C1 segment of cervical spinal cord (tissue), 14 donors: ENCODE measurements at places on chromosomes 1 and 21.

DNA sequence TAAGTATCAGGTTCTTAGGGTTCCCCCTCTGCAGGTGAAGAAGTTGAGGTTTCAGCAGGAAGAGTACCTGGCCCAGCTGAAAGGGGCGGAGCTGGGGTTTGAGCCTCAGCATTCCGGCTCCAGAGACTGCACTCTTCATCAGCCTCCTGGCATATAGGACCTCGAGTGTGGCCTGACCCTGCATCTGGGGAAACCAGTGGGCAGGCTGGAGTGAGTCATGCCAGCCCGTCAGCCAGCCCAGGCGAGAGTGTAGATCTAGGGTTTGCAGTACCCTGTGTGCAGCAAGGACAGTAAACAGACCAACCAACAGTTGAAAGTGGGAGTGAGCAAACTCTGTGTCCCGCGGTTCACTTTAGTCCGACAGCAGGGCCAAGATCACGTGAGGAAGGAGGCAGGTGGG lies 14.1 kb downstream of the MFSD2A start:
- DNase-seq, result no peak

DNA sequence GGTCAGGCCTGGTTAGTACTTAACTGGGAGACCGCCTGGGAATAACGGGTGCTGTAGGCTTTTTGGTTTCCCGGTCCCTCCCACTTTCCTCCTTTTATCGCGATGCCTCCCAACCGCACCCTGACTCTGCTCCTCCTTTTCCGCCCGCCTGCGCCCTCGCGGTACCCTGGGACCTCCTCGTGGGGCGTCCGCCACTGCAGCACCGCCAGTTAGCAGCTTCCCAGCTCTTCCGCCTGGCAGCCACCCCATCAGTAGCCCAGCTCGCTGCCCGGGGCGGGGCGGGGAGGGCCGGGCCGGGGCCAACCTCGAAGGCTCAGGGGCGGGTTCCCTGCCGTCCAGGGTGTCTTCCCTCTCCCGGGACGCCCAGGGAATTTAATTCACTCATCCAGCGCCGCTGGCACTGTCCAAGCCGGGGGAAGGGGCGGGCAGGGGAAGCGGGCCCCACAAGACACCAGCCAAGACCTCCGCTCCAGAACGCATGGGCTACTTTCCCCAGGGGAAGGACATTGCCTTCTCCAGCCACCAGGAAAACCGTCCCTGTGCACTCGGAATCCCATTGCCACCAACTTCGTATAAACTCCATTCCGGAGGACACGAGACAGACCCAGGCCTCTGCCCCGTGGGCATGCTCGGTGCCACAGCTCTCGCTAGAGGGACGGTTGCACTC lies 2.0 kb upstream of the ZNF678 start:
- DNase-seq, result no peak

- no peak for DNase-seq
Observed at GRCh38 chr1:23903754-23904153, 9.4 kb downstream of the CNR2 start.

- DNase-seq, result no peak
Observed at GRCh38 chr21:45074818-45075595, 627 bp downstream of the ADARB1 start.

GRCh38 chr1:20028726-20029125 lies 41.3 kb upstream of the PLA2G5 start:
- no peak for DNase-seq

DNA sequence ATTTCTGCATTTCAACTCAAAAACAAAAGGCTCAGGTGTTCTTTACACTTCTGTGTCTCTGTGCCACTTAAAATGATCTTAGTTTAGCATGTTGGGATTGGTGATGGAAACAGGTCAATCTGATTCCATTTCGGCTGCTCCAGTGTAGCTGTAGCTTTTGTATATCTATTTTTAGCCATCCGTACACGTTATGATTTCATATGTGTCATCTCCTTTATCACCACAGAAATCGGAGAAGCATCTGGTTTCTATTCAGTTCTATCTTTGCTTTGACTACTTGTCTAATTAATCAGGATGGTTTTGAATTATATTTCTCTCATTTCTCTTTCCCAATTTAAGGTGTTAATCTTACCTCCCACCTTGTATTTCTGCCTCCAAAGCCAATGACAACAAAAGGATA lies 41.1 kb downstream of the RGS21 start:
- DNase-seq, result no peak

DNA sequence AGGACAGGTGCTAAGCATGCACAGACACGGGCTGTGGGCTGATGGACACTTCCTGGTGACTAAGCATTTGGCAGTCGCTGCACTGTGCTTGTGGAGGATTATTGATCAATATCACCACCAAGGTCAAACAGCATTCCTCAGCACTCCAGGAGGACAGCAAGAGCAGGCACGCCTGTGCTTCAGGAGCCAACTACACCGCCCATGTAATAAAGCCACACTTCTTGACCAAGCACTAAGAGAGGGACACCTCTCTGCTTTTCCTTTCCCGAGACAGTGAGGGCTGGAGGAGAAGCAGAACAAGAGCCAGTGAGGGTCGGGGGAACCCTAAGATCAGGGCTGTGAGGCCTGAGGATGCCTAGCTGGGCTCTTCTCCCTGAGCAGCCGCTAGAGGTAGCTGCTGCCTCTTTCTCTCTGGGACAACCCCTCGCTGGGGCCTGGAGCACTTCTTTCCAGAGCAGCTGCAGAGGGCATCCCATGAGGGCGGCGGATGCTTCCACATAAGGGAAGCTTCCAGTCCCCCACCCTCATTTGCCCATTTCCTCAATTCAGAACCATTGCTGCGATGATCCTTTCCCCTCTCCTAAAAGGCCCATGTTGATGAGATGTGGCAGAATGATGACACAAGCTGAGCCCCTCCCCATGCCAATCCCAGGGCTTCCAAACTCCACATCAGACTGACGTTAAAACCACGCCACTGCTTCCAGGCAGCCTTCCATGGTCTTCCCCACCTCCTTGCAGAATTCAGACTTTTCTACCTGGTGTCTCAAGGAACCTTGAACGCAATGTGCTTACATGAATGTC lies 19.1 kb downstream of the RAB7B start:
- DNase-seq, result peak; percentile 11

- no peak for DNase-seq
Observed at GRCh38 chr21:15493646-15494045, 236.1 kb upstream of the USP25 start.

DNA sequence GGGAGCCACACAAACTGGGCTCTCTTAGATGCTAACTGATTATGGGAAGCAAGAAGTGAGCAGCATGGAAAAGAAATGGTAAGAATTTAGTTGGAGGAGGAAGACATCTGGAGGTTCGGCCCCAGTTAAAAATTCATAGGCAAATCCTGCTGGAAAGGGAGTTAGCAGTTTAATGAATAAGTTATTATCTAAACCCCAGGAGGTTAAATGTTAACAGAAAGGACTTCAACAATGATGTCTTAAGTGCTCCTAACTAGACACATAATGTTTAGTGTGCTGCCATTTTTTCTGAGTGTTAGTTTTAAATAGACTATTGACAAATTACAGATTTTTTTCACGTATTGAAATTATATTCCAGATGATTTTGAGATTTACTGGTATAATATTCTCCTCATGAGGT lies 1265.3 kb upstream of the ADGRL2 start:
- no peak for DNase-seq

DNA sequence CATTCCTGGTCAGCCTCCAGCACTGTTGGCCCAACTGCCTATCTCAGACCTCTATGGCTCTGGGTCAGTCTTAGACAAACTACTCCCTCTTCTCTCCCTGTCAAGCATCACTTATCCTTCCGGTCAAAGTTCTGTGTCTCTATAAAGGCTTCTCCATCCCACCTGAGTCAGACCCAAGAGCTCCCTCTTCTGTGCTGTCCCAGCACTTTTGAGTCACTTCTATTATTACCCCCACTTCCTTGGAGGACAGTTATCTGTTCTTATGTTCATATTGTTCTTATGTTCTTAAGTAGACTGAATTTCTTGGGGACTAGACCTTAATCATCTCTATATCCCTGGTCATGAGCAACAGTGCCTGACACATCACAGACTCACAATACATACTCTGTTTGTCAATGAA lies 29.2 kb upstream of the IL10 start:
- DNase-seq, result no peak

GRCh38 chr1:64199154-64199553 lies 4.3 kb upstream of the UBE2U start:
- no peak for DNase-seq

DNA sequence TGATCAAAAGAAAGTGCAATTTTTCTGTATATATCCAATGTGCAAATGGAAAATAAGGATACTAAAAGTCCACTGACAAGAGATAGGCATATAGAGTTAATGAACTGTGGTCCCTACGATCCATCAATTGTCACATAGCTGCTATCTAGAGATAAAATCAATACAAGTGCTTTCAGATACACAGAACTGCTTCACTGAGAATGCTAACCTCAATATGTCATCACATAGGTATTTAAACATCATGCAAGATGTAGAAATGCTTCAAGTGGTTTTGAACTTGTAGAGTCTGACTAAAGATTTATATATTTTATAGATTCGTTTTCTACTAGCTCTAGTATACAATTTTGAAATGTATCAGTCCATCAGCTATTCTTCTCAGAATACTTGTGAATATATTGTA lies 1604.7 kb downstream of the PLA2G4A start:
- no peak for DNase-seq

- no peak for DNase-seq
Observed at GRCh38 chr1:6271554-6271953, 10.7 kb upstream of the GPR153 start.

DNA sequence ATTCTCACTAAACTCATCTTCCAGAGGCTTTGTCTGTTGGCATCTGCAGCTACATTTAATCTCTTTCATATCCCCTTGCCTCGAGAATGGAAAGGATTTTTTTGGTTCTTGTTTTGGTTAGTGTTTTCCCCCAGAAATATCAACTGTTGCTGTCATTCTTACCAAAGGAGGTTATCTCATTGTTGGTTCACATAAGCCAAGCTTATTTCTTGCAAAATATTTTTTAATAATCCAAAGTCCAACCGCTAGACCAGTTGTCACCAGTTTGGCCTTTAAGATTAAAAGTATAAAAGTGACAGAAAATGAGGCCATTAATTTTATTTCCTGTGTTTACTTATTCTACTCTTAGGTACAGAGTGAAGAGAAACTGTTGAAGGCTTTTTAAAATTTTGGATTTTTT lies 66.5 kb upstream of the PROX1 start:
- no peak for DNase-seq

GRCh38 chr1:234175363-234175762 lies 197.9 kb upstream of the COA6 start:
- no peak for DNase-seq

- DNase-seq, result no peak
Observed at GRCh38 chr1:56968878-56969495, 3.2 kb upstream of the C8B start.

- DNase-seq, result no peak
Observed at GRCh38 chr1:241163363-241163762, 193.6 kb downstream of the RGS7 start.

DNA sequence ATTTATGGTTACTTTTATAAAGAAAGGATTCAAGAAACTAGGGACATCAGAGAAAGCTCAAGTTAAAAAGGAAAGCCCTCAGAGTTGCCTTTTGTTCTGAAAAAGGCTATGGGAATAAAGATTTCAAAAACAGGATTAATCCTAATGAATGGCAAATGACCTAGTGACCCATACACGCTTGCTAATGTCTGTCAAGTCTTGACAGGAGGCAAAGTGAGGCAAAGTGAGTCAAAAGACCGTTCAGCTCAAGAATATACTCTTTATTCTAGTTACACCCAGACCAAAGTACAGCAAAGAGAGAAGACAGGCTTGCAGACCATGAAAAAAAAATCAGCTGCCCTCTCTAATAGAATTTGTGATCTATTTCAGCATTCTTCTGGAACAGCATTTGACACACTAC lies 3.5 kb downstream of the ZNF436 start:
- no peak for DNase-seq

DNA sequence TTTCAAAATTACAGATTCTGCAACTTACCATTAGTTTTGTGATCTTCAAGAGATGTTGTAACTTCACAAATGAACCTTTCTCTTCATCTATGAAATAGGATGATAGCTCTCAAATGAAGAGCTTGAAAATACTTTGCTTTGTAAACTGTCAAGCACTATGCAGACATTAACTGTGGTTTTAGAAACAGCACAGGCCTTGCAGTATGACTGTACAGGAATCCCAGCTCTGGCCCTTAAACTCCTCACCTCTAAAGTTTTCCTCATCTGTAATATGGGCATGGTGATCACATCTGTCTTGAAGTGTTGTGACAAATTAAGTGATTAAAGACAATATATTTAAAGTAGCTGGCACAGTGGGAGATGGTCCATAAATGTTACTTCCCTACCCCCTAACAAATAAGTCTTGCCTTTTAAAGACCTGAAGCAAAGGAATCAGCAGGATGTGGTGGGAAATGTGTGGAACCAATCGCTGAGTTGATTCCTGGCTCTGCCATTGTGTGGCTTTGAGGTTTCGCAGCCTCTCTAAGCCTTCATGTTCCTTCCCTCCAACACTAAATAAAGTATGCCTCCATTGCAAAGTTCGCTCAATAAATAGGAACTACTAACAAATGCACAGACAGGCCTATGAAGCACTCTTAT lies 5.5 kb upstream of the PTP4A2 start:
- DNase-seq, result no peak

DNA sequence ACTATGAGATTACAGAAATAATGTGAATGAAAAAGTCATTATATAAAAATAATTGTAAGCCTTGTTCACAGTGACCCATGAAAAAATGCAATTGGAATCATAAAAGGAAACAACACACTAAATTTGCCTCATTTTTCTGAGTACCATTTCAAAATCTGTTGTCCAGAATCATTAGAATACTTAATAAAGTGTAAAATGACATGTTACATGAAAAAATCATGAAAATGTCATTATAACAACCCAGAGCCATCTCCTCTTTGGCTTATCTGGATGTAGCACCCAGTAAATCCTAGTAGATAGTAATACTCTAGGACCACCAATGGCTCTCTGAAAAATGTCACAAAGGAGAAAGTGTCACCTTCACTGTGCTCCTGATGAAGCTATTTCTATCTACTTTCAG lies 76.5 kb downstream of the DDAH1 start:
- DNase-seq, result no peak

DNA sequence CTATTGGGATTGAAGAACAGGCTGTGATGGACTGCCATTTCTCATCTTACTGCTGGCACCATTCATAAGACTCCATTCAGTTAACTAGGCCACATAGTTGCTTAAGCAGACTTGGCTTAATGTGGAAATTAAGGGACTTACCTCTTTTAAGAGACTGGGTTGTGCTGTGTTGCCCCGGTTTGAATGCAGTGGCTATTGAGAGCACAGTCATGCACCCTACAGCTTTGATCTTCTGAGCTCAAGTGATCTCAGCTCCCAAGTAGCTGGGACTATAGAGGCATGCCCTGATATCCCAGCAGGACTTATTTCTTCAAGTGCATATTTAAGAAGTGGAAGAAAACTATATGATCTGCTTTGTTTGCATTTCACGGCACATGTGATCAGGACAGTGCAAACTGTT lies 181.1 kb downstream of the RASAL2 start:
- DNase-seq, result no peak

DNA sequence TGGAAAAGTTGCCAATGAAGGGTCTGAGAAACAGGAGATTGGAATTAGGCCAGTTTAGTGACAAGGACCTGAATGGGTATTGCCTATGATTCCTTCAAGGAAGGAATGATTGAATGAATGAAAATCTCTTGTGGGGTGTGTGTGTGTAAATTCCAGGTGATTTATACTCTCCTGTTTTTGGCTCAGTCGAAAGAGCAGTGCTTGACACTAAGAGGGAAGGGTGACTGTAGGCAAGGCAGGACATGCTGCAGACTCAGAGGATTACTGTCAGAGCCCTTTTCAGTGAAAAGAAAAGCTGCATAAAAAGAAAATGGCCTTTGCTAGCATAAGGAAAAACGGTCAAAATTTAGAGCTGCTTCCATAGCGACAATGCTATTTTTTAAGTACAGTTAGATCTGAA lies 30.1 kb downstream of the C1orf21 start:
- no peak for DNase-seq

- DNase-seq, result no peak
Observed at GRCh38 chr1:85864727-85865126, 156.5 kb upstream of the ZNHIT6 start.
